ENCODE measurements at places on chromosomes 6 and 20.

- DNase-seq = no peak
These were observed 146.5 kb upstream of the TOP1 start for GRCh38 chr20:40882152-40882551.

GRCh38 chr20:48972816-48973215 is 51.3 kb downstream of the ARFGEF2 start:
- no peak for DNase-seq

GRCh38 chr6:15877231-15877630 is 214.4 kb upstream of the DTNBP1 start:
- DNase-seq = no peak

DNA sequence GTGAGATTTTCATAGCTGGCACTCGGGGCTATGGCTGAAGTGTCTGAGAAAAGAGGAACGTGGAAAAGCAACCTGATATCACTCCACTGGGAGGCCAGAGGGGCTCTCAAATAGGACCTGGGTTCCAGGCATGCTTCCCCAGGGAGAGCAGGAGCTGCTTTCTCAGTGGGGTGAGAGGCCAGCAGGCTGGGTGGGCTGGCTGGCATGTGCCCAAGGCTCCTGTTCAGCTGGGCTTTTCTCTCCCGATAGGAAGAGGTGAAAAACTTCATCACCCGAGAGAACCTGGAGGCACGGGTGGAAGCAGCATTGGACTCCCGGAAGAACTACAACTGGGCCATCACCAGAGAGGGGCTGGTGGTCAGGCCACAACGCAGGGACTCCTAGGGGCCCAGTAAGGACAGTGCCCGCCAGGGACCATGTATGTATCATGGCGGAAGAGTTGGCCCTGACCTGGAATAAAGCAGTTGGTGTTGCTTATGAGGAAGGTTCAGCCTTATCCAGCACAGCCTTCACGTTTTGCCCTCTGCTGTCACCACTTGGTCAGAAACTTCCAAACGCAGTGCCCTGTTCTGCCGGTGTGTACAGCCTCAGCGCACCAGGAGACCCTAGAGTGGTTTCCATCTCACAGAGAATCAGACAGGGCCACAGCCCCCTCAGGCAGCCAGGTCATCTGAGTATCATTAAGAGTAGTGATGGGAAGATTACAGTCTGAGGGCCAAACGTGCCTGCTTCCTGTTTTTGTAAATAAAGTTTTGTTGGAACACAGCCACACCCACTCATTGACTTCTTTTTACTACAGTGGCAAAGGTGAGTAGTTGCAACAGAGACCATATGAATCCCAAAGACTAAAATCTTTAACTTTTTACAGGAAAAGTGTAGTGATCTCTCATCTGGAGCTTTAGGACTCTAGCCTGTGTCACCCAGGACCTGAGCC is 1.9 kb downstream of the MRPS26 start:
- DNase-seq = no peak

- no peak for DNase-seq
These were observed 17.9 kb downstream of the TGM2 start for GRCh38 chr20:38147163-38147562.

GRCh38 chr6:53566755-53567154 is 21.9 kb upstream of the GCLC start:
- no peak for DNase-seq

GRCh38 chr6:74356391-74356790 is 660.4 kb downstream of the CD109 start:
- no peak for DNase-seq

DNA sequence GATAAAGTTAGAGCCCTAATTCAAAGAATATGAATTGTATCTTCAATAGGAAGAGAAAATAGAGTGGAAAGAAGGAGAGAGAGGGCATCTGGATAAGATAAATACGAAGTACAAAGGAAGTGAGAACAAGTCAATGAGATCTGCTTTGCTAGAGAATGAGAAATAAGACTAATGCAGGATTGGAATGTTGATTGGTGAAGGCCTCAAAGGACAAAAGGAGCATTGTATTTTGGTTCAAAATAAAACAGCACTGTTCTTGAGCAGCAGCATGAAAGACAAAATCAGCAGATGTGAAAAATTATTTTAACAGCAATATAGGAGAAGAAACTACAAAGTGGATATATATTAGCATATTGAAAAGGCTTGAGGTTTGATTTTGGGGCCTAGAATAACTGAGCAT is 5.1 kb upstream of the TMEM244 start:
- DNase-seq = no peak

GRCh38 chr6:90885611-90886056 is 298.8 kb upstream of the MAP3K7 start:
- DNase-seq = no peak

DNA sequence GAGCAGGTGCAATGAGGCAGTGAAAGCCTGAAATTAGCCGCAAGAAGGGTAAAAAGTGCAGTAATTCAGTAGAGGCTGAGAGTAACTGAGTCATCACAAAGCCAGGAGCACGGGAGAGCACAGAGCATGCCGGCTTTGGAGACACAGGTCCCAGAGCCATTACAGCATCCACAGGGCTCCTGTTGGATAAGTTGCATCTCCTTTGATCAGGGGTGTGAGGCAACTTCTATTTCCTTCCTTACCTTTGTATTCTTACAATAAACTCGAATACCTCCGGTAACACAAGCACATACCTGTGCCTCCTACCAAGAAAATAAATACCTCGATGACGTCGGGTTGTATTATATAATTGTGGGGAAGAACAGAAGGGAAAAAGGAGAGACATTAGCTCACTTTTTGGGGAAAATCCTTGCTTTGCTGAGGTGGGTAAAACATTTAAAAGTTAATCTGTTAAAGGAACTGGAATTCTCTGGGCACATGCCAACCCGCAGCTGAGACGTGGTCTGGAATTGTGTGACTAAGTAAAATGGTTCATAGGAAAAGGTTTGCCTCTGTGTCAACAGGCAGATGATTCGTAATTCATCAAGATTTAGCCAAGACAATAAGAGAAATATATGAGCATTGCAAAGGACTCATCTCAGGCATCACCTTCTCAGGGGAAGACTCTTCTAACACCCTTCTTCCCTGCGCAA is 360.7 kb upstream of the ZFP64 start:
- DNase-seq = no peak

GRCh38 chr6:87767478-87767877 is 65.4 kb upstream of the AKIRIN2 start:
- no peak for DNase-seq

GRCh38 chr6:121460170-121460569 is 24.7 kb downstream of the GJA1 start:
- no peak for DNase-seq

DNA sequence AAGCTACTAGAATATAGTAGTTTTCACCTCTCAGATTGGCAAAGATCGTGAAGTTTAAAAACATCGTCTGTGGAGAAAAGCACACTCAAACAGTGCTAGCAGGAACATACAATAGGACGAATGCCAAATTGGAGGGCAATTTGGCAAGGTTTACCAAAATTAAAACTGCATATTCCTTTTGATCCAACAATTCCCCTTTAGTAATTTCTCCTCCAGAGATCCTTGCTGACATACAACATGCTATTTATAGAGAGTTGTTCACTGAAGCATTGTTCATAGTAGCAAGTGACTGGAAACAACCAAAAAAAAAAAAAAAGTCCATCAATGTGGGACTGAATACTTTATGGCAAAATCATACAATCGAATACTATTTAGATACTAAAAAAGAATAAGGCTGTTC is 202.2 kb downstream of the ATXN1 start:
- DNase-seq = no peak

- DNase-seq = no peak
These were observed 20.2 kb downstream of the HLA-DPA1 start for GRCh38 chr6:33053230-33053629.

DNA sequence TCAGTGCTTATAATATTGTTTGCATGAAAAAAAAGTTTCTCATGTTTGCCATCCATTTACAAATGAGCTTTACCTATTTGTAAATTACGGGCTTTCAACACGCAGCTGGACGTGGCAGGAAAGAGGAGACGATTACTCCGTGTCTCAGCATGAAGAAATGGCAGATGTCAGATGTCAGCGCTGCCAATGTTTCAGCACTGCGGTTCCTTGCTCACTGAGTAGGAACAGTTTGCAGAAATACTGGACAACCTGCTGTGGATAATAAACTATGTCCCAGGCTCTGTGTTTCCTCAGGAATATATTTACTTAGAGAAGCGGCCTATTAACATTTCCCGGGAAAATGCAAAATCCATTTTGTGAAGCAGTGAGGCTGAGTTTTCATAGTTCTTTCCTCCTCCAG is 22.7 kb downstream of the RAMACL start:
- DNase-seq = no peak

DNA sequence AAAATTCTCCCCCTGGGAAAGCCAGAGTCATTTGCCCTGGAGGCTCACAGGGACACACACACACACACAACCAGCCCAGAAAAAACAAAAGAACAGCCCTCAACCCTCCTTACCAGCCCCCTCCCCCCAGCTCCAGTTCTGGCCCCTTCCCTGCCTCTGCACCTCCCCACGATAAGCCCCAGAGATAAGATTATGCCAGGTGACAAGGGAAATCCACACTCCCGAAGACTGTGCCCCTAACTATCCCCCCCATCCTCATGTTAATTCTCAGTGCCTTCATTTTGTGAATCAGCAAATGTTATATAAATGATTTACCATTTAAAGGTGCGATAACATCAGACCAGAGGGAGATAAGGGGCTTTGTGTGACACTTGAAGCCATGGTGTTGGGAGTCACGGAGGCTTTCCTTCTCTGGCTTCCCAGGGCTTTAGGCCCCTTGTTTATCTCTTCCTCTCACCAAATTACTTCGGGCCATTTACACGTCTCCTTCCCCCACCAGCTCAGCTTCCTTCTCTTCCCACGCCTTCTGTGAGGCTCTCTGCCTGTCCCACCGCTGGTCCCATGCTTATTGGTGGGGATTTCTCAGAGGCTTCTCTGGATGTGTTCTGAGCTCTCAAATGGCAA is 12.5 kb upstream of the FOXC1 start:
- no peak for DNase-seq

- no peak for DNase-seq
These were observed 149.8 kb downstream of the PAK5 start for GRCh38 chr20:9689041-9689440.

DNA sequence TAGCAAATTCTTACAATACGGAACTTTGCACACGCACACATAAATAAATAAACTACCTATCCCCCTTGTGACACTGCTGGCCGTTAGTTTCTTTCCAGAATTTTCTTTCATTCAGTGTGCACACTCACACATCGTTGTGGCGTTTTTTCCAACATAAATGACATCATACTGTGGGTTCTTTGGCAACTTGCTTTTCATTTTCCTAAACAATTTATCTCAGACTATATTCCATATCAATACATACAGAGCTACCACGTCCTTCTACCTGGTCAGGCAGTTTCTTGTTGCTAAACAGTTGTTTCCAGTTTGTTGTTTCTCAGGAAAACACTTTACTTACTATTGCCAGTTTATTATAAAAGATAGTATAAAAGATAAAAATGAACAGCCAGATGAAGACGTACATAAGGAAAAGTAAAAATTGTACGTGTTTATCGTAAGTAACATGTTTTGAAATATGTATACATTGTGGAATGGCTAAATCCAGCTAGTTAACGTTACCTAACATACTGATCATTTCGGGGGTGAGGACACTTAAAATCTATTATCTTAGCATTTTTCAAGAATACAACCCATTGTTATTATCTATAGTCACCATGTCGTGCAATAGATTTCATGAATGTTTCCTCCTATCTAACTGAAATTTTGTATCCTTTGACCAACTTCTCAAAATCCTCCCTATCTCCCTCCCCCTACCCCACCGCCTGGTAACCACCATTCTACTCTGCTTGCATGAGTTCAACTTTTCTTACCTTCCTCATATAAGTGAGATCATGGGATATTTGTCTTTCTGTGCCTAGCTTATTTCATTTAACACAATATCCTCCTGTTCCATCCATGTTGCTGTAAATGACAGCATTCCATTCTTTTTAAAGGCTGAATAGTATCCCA is 1.2 kb upstream of the TP53RK start:
- DNase-seq = no peak

DNA sequence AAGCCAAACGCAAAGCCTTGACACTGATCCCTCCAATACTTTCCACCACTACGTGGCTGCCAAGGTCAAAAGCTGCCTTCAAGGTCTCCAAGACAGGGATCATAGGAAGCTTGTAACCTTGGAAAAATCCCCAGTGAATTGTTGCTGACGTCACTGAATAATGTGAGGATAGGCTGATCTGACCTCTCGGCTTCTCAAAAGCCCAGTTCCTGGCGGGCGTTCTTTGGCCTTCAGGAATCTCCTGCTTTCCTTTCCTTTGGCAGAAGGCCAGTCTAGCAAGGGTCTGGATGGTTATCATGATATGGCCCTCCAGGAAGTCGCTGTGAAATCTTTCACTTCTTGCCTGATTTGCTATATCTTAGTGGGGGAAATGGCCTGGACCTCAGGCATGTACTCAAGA is 61.4 kb upstream of the TNFAIP3 start:
- DNase-seq = no peak

- peak; percentile 10 for DNase-seq
These were observed 154.7 kb downstream of the JARID2 start for GRCh38 chr6:15400572-15401004.

DNA sequence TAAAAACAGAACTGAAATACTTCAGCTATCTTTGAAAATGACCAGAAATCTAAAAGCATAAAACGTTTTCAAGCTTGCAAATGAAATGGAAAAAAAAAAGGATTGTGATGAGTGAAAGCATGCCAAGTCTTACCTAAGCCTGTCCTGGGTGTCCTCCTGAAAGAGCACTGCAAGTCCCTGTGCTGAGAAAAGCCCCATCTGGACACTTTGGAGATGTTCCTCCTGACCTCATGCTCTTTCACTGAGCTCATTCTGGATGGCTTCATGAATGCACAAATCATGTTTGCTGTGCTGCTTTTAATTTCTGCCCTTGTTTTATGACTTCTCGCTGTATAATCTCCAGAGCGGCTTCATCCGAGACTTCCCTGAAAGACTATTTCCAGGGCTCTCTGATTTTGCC is 136.0 kb downstream of the SOD2 start:
- no peak for DNase-seq

DNA sequence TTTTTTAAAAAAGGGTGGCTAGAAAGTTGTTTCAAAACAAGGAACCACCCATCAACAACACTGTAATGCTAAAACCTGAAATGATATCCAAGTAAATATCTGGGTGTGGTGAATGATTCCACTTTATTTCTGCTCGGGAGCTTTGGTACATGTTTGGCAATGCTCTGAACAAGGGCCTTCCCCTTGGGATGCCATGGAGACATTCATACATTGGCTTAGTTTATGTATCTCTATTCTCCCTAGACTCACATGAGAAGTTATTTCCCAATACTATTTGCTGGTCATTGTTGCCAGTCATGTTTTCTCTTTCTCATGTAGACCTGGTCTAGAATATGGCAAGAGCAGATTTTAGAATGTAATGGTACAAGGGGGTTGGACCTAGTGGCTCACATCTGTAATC is 22.9 kb downstream of the ADTRP start:
- DNase-seq = no peak

GRCh38 chr6:36118550-36119107 is 11.7 kb upstream of the MAPK13 start:
- DNase-seq = peak; percentile 21

DNA sequence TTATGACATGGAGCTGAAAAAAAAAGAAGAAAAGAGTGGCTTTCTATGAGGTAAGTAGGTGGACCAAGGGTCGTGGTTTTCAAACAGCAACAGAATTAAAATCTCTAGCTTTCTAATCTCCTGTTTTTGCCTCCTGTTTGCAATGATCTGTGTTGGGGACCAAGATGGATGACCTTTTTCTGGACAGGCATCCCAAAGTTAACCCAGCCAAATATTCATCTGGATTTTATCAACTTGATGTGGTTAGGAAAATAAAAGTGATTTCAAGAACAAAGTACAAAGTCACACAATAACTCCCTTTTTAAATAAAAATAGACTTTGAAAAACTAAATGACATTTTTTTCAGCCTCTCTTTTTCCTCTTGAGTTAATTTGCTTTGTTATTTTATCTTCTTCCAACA is 282.1 kb upstream of the PRDM1 start:
- DNase-seq = no peak
